NCI-H446 treated with DMSO at 0.1 percent for 48 hours (cell line): ENCODE measurements at places on chromosomes 16 and 17.

DNA sequence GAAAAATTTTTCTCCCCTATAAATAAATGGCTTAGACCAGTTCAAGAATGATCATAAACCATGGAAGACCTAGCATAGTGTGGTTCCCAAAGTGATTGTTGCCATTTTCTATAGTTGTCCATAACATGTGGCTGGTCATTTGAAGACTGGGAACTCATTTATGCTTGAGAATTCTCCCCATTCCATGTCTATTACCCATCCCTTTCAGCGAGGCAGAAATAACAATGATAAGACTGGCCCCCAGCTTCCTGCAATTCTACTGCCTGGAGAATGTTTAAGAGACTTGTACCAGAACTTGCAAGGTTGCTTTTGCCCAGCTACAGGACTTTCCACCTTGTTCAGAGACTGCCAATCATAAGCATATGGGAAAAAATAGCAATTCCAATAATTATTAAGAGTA, 146.5 kb upstream of the CDH11 start:
- DNase-seq: no peak

DNA sequence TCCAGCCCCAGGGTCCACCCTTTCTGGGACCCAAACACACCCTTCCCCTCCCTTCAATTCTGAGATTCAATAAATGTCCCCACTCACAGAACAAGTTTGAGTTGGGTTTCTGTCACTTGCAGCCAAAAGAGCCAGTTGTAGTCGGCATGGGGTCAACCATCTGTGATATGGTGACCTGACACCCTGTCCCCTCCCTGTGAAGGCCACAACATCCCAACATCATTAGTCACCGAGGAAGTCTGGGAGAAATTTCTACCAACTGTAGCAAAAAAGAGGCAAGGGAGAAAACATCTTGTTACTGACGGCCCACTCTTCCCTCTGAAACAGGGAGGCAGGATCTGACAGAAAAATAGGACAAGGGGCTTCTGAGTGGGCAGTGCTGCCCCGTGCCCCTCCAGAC, 638 bp upstream of the LYZL6 start:
- DNase-seq: no peak

- no peak for DNase-seq
Measured at GRCh38 chr16:83348991-83349390, 458.8 kb upstream of the HSBP1 start.

DNA sequence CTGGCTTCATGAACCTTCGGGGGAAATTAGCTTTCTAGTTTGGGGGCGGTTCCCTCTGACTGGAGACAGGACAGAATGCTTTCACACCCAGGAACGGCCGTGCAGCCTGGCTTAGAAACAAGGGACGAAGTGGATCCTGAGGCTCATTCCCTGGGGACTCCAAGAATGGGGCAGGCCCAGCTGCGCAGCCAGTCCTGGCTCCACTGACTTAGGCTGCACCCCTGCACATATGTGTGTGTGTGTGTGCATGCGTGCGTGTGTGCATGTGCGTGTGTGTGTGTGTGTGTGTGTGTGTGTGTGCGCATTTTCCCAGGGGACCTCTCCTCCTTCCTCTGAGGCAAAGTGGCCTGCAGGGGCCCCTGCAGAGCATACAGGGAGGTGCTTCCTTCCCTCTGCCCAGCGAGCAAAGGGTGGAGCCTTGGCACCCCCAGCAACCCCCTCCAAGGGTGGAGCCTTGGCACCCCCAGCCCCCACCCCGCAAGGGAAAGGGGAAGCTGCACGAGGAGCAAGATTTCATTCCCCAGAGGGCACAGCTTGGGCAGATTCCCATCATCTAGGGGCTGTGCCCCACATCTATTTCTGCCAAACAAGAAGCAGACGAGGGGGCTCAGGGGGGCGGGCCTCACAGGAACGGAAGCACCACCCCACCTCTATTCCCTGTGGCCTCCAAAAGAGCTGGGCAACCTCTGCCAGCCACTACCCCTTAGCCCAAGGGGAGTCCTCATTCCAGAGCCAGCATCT, 97.6 kb upstream of the CBX4 start:
- DNase-seq: no peak

DNA sequence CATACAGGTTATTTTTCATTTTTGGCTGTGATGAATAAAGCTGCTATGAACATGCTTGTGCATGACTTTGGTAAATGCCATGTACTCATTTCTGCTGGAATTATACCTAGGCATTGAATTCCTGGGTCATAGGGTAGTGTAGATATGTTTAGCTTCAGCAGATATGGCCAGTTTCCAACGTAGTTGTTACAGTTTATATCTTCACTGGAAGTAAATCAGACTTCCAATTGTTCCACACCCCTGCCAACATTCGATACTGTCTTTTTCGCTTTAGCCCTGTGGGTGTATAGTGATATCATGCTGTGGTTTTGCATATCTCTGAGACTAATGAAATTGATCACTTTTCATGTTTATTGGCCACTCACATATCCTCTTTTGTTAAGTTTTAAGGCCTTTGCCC, 50.4 kb downstream of the ARHGAP27 start:
- no peak for DNase-seq

GRCh38 chr16:23317266-23317661, 15.2 kb downstream of the SCNN1B start:
- peak; percentile 9 for DNase-seq

- DNase-seq: peak; percentile 96
Measured at GRCh38 chr17:77140166-77140877, 447 bp upstream of the SEC14L1 start.

GRCh38 chr16:69494991-69495392, 70.6 kb downstream of the CYB5B start:
- no peak for DNase-seq

GRCh38 chr17:49882434-49882833, 34.6 kb upstream of the TAC4 start:
- no peak for DNase-seq

DNA sequence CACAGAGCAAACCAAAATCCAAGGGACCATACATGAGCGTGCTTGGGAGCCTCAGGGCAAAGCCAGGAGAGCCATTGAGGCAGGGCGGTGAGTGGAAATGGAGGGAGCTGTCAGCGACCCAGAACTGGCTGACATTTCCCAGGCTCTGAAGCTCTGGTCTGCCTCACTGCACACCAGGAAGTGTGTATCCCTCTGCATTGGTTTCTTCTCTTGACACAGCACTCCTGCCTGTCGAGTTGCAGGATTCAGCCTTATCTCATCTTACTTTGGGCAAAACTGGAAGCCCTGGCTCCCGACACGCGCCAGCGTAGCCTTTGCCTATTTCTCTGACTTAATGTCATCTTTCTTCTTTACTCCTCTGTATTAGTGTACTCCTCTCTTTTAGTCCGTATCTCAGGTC, 144.7 kb upstream of the HS3ST3A1 start:
- no peak for DNase-seq

DNA sequence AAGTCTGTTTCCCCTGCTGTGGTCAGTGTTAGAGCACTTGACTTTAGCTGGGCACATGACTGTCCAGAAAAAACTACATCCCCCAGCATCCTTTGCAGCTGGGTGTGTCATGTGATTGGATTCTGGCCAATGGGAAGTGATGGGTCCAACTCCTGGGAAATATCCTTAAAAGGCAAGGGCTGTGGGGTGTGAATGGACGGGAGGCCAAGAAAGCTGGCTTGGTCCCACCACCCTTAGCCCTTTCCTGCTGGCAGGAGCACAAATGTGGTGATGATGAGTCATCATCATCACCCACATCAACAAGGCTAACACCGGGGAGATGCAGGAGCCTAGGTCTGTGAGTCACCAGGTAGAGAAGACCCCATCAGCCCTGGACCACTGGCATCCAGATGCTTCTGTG, 341.7 kb downstream of the C16orf95 start:
- no peak for DNase-seq

- DNase-seq: no peak
Measured at GRCh38 chr16:1741553-1742165, 29.7 kb downstream of the NME3 start.

DNA sequence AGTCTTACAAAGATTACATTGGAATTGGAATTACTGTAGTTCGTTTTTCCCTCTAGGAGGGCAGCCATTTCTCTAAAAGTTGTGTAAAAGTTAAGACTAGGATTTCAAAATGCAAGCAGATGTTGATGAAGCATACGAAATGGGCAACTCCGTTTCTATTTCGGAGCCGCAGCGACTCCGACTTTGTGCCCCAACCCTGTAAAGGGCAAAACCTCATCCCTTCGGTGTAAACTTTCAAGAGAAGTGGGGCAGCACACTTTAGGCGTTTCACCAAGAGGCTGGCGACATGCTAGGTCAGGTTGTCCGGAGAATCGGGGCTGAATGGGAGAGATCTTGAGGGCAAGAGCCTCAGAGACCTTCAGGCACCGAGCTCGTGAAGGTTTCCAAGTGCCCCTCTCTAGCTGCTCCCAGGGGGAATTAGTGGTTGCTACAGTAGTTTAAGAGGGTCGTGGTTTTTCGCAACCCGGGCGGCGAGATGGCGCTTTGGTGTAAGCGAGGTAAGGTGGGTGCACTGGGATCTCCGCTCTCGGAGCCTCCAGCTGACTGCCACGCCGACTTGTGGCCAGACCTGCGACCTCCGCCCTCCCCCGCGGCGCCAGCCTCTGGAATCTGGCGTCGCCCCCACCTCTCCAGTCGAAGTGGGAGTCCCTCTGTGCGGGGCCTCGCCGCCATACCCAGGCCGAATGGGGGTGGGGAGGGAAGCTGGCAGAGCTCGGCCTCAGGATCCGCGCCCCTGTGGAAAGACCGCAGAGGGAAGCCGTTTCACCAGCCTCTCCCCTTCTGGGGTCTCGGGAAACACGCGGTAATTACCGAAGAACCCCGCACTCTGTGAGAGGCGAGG, 1.0 kb upstream of the HEXIM2 start:
- no peak for DNase-seq

DNA sequence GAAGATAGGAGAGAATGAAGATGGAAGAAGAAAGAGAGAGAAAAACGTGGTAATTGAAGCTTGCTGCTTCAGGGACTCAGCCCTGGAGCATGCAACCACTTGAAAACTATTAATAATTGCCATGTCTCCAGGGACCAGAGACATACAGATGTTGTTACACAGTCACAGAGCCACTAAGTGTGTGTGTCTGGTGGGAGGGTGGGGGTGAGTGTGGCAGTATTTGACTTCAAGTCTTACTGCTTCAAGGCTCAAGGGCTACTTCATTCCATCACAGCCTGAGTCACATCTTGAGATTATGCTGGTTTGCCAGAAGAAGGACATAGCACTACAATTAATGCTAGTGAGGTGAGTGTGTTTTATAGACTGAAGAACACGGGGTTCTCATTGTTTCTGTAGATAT, 202.2 kb downstream of the CDH8 start:
- DNase-seq: no peak

DNA sequence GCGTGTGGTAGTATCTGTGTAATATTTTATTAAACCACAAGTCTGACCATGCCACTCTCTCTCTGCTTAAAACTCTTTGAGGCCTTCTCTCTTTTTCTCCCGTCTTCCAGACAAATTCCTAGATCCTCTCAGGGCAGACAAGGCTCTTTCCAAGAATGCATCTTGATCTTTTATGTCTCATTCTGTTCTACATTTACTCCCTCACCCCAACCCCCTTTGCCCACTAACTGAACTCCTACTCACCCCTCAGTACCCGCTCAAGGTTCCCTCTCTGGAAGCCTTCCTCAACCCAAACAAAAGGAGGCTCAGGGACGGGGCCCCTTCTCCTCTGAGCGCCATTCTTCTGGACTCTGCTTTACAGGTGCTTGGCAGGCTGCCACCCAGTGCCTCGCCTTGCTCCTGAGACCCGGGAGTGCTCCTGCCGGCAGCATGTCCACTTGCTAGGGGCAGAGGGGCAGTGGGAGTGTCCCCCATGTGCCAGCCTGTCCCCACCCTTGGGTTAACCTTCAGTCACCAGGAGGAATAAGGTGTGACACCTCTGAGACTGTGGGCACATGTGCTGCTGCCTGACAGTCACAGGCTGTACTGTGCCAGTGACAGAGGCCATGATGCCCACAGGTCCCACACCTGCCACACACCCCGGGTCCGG, 9.2 kb downstream of the SLC13A2 start:
- no peak for DNase-seq

GRCh38 chr16:20911361-20911760, 10.8 kb downstream of the LYRM1 start:
- no peak for DNase-seq

GRCh38 chr17:37842401-37842800, 81.8 kb upstream of the TBC1D3K start:
- DNase-seq: no peak

- DNase-seq: no peak
Measured at GRCh38 chr17:6669479-6670212, 18.1 kb downstream of the C17orf100 start.

- DNase-seq: no peak
Measured at GRCh38 chr17:14019186-14019956, 49.9 kb upstream of the COX10 start.

DNA sequence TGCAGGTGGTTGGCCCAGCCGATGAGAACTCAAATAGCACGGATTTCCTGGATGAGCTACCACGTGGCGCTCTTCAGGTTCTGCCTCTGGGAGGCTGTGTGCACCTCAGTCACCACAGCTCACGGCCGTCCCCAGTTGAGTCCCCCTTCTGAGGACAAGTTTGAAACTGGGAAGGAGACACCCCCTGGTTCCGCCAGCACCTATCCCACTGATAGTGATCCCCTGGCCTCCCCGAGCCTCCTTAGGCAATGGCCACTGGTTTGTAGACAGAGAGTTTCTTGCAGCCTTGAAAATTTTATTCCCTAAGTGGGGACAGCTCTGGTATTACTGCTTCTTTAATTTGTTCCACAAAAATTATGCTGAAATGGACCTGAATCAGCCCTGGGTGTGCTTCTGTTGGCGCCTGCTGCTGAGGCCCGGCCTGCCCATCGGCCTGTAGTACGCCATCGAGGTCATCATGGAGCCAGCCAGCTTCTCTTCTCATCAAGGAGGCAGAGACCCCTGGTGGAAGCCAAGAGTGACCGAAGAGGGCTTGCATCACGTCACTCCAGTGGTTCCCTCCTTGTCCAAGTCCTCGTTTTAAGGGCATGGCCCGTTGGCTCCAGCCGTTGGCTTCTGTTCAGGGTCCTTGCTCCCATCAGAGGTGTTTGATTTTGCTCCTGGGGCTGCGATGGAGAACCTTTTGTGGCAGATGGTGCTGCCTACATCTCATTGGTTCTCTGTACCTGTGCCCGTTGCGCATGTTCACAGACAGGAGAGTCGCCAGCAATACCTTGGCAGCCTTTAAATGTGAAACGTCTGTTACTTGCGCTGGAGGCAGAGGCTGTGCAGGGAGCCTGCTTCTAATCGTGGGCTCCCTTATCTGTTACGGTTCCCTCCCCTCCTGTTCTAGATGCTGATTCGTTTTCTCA, 9.3 kb downstream of the SMCR8 start:
- no peak for DNase-seq

- DNase-seq: peak; percentile 59
Measured at GRCh38 chr16:67884684-67885083, at the start of gene NRN1L. Gene NRN1L, plus strand, starts transcription at chr16:67884885. Its CDS starts 19 bp downstream, at chr16:67884904.
